ENCODE measurements at places on chromosomes 2 and 18. TPM values are rescaled to one million over a fixed set of nuclear protein-coding genes. Genes with fewer than 3 reads are reported as not detected.
A peak's percentile ranks its signal among the peaks of the same experiment; 100 is the strongest.

DNA sequence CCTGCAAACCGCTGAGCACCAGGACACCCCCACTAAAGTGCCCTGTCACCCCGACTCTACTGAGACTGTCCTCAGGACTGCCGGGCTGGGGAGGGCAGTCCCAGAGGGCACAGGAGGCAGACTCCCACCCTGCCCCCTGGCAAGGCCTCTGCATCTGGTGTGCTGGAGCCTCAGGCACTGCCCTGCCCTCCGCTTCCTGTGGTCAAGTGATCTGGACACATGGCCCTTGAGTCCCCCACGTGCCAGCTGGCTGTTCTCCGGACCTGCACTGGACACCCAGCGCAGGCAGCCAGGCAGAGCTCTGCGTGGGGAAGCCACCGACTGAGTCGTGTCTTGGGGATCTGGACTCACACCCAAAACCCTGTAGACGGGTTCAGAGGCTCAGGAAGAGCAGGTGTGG lies 217.7 kb downstream of the TWIST2 start:
- no peak for DNase-seq

GRCh38 chr2:193806088-193806774 lies 1611.5 kb upstream of the TMEFF2 start:
- peak; percentile 26 for DNase-seq

- peak; percentile 76 for DNase-seq
Measured at GRCh38 chr2:144515696-144516410, 4.1 kb downstream of the ZEB2 start.

DNA sequence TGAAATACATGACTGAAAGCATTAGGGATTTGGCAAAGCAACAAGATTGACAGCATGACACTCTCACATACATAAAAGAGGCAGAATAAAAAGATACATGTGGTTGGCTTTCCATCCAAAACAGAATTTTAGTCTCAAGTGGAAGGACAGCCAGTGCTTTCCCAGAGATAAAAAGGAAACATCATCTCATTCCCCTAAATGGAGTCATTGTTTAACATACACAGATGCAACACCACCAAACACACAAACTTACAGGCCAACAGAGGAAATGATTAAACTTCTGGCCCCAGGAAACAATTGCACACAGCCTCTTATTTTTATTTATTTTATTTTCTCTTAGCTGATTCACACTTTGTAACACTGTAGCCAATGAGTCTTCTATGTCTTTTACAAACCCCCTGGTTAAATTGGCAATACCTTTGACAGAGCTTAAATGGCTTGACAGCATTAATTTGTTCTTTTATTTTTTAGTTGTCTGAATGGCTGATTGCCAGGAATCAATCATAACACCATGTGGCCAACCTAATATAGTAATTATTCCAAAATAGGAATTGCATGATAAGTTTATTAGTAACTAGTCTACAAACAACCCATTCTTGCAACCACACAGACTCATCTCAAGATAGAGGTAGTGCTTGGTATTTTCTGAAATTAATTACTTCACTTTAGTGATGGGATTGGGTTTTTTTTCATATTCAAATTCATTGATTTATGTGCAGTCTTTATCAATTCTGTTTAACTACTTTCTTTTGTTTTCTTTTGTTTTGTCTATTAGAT lies 190.5 kb downstream of the RND3 start:
- peak; percentile 79 for DNase-seq

GRCh38 chr2:118834901-118835745 lies 12.3 kb downstream of the EN1 start:
- no peak for DNase-seq

GRCh38 chr2:230327418-230328154 lies 593 bp downstream of the SP140L start:
- DNase-seq, result no peak

DNA sequence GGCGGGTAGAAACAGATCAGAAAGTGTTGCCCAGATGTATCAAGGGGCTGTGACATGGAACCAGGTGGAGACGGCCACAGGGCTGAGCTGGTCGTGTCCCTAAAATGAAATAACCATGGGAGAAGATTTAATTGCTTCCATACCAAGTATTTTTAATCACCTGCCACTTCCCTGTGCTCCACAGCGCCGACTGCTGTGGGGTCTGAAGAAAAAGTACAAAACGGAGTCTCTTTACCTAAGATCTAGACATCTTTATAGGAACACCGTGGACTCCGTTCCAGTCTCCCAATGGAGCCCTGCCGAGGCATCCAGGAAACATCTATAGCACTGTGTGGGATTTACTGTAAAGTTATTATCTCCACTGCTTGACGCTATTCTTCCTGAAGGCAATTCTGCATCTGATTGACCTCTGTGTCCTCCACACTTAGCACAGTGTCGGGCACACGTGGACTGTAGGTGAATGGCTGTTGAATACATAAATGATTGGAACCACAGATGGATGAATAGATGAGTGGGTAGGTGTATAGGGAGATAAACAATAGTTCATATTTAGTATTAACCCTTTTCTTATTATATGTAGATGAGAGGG lies 21.6 kb upstream of the GYPC start:
- no peak for DNase-seq

DNA sequence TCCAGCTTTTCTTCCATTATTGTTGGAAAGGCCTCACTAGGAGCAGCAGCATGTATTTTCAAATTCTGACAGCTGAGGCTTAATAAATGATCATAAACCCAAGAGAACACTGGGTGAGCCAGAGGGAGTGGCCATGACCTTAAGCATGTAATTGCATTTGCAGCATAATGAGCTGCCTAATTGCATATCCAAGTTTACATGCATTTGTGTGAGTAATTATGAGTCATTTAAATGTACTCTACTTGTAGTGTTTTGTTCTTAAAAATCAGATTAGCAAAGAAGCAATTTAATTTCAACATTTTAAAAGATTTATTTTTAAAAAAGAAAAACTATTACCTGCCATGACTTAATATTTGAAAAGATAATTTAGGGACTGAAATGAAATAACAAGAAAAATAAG lies 74.8 kb downstream of the NOL10 start:
- DNase-seq, result no peak

- DNase-seq, result no peak
Measured at GRCh38 chr2:10188211-10188610, 65.7 kb downstream of the RRM2 start.

- DNase-seq, result no peak
Measured at GRCh38 chr2:224832207-224832606, 116.0 kb upstream of the CCDC195 start.

DNA sequence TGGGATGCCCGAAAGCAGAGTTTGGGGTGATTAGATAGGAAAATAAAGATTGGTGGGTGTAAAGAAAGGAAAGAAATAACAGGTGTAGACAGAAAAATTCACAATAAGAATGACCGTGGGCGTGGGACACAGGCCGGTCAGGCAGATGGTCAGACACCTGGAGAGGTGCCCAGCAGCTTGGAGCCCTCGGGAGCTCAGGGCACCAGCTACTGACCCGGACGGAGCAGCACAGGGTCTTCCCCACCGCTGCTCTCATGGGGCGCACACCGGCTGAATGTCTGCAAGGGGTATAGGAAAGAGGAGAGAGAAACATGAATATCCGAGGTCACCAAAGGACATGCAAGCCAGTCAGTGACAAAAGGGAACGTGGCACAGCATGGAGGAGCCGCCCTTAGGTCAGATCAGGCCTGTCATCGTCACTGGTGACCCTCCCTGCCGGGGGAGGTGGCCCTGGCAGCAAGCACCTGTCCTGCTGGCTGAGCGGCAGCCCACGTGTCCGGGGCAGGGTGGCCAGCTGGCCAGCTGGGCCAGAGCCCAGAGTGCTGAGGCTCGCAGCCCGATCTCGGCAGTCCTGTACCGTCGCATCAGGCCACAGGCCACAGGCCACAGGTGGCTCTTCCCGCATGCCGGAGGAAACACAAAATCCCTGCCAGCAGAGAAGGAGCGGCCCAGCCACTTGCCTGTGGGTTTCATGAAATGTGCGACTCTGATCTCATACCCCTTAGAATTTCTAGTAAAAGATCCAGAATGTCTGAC lies 112.0 kb upstream of the NDUFV2 start:
- DNase-seq, result peak; percentile 30

- DNase-seq, result no peak
Measured at GRCh38 chr18:13354402-13354801, 135.8 kb downstream of the LDLRAD4 start.

DNA sequence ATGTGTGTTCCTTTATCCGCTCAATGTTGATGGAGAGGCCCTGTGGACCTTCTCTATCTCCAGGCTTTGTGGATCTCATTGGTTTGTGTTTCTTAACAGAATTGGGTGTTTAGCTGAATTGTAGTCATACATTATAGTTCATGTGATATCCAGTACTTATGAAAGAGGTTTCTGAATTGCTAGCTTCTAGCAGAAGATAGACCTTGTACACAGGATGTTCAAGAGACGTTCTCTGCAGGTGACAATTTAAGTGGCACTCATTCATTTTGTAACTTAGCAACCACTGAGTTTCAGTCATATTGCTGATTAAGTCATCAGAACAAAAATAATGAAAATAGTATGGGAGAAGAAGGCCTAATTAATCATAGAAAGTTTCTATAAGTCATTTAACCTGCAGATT lies 279.2 kb downstream of the ALPK2 start:
- DNase-seq, result no peak

- DNase-seq, result no peak
Measured at GRCh38 chr2:168174756-168175155, 72.6 kb downstream of the STK39 start.

- DNase-seq, result no peak
Measured at GRCh38 chr2:86027922-86028765, 77.5 kb downstream of the POLR1A start.

DNA sequence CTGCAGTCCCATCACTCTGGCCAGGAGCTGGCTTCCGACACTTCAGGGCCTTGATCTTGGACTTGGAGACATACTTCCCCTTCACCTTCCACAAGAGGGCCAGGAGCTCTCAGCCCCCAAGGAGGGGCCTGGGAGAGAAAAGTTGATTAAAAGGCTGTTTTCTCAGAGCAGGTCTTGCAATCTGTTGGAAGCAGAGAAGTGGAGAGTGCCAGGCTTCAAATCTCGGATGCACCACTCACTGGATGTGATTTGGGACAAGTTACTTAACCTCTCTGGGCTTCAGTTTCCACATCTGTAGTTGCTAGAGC lies 255.3 kb downstream of the CYP26B1 start:
- DNase-seq, result no peak

GRCh38 chr2:203675086-203675485 lies 31.4 kb upstream of the CD28 start:
- DNase-seq, result no peak

- DNase-seq, result no peak
Measured at GRCh38 chr2:29105375-29105774, 9.8 kb upstream of the CLIP4 start.

DNA sequence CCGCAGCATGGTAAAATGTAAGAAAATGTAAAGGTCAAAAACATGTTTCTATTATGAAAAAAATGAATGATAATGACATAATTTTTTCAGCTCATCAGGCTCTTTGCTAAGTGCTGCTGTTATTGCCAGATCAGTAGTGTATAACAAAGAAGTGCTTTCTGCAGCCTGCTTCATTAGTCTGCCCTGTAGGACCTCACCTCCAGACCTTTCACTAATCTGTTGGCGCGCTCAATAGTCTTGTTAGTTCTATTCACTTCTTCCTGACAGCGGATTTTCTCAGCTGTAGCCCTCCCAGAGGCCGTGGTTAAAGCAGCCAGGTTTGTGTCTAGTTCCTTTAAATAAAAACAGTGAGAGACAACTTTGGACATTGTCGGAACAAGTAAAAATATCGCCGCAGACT lies 97.7 kb downstream of the CDCA7 start:
- no peak for DNase-seq

- DNase-seq, result no peak
Measured at GRCh38 chr2:84494070-84494469, 22.2 kb upstream of the DNAH6 start.

DNA sequence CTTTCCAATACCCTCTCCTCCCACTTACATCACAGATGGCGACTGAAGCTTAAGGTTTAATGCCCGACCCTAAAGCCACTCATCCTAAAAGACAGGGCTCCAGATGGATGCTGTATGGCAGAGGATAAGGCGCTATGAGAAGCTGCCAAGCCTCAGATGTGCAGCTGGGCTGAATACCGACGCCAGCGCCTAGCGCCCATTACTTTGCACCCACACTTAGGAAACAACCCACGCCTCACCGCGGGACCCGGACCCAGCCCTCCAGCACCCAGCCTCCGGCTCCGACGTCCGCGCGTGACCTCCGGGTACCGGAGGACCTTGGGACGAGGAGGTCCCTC lies 335 bp downstream of the TRAK2 start:
- no peak for DNase-seq

- DNase-seq, result no peak
Measured at GRCh38 chr2:235983016-235983415, 185.2 kb downstream of the GBX2 start.

- no peak for DNase-seq
Measured at GRCh38 chr2:50785816-50786215, 246.1 kb downstream of the NRXN1 start.

GRCh38 chr2:110113961-110114591 lies 1.5 kb downstream of the MALL start:
- peak; percentile 58 for DNase-seq

- DNase-seq, result no peak
Measured at GRCh38 chr18:5311301-5311989, 15.9 kb upstream of the ZBTB14 start.

DNA sequence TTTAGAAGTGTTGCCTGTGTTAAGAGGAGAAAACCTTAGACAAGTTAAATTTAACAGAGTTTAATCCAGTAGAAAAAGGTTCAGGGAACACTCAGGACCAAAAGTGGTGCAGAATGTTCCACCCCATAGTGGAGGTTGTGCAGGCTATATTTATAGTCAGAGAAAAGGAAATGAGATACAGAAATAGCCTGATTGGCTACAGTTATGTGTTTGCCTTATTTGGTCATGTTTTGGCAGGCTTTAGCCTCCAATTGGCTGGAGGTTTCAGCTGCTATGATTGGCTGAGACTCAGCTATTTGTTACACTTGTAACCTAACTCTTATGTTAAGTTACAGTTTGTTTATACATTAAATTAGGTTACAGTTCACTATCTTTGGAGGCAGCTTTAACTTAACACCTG lies 4.2 kb downstream of the STAMBP start:
- peak; percentile 54 for DNase-seq

The OTOS gene
- not detected for total RNA-seq

The DUSP2 gene
- 8.0 TPM for total RNA-seq

The SERPINB3 gene
- total RNA-seq, result 1.3 TPM

The IL36RN gene
- 5.6 TPM for total RNA-seq

The FIGN gene
- 1.9 TPM for total RNA-seq

The WIPF1 gene
- 24.2 TPM for total RNA-seq

The ATL2 gene
- 183 TPM for total RNA-seq

The SERPINB10 gene
- 7.0 TPM for total RNA-seq

The PJVK gene
- total RNA-seq, result 2.8 TPM

The NDC80 gene
- 9.4 TPM for total RNA-seq

The PLGLB1 gene
- total RNA-seq, result 12.5 TPM

The ANKRD29 gene
- 9.2 TPM for total RNA-seq
